ENCODE measurements at places on chromosomes 1 and 21. TPM values are rescaled to one million over a fixed set of nuclear protein-coding genes. Genes with fewer than 3 reads are reported as not detected.

The DAB1 gene
- total RNA-seq = 0.49 TPM

The MIXL1 gene
- not detected for total RNA-seq

The PTPRF gene
- total RNA-seq = 39.7 TPM

The MATN1 gene
- total RNA-seq = 0.36 TPM

The UMODL1 gene
- under 0.01 TPM for total RNA-seq

The FH gene
- total RNA-seq = 71.7 TPM

The TNFRSF25 gene
- total RNA-seq = 2.8 TPM

The IL20 gene
- total RNA-seq = not detected

The SAMD11 gene
- total RNA-seq = 1.8 TPM

The CRYAA gene
- total RNA-seq = not detected

The SNX7 gene
- total RNA-seq = 85.6 TPM

The DDX20 gene
- 20.1 TPM for total RNA-seq

The CD247 gene
- total RNA-seq = not detected

The GJB3 gene
- 0.12 TPM for total RNA-seq

The RNPC3 gene
- total RNA-seq = 16.6 TPM

The NTNG1 gene
- 13.7 TPM for total RNA-seq

The KCNA10 gene
- not detected for total RNA-seq

The EIF4G3 gene
- total RNA-seq = 47.2 TPM

The IFI16 gene
- total RNA-seq = 94.8 TPM

The C1QA gene
- not detected for total RNA-seq

The DFFA gene
- total RNA-seq = 43.0 TPM

The HSD3B1 gene
- not detected for total RNA-seq

The TRIM67 gene
- total RNA-seq = under 0.01 TPM

The MPZ gene
- 0.32 TPM for total RNA-seq

The SLC5A9 gene
- not detected for total RNA-seq

The PDZK1 gene
- total RNA-seq = 0.97 TPM

The SLC27A3 gene
- 14.3 TPM for total RNA-seq

The GNG4 gene
- total RNA-seq = under 0.01 TPM

The KIF26B gene
- total RNA-seq = 74.8 TPM

The GNL2 gene
- total RNA-seq = 65.3 TPM

The CRNN gene
- total RNA-seq = not detected

The UBL4B gene
- total RNA-seq = 7.5 TPM

The SLAMF1 gene
- not detected for total RNA-seq
